ENCODE measurements at places on chromosomes 5 and 9.

DNA sequence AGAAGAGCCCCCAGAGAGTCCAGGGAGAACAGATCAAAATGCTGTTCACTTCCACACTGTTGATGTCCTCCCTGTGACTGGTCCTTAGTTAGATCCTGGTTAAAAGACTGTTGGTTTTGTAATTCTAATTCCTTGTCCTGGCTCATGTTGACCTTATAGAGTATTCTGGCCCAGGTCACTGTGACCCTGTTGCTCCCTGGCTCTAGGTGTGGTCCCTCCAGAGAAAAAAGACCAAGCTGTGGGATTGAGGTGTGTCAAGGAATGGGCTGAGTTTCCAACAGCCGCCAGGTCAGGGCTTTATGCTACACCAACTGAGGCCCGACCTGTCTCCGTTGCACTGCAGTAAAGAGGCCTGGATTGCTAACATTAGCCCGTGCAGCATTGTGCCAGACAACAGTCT is 241.0 kb upstream of the MSX2 start:
- no peak for DNase-seq

- no peak for DNase-seq
These were observed 1953.8 kb downstream of the MAT2B start for GRCh38 chr5:165459232-165459631.

- no peak for DNase-seq
These were observed 141.1 kb upstream of the LRRTM2 start for GRCh38 chr5:139016186-139016585.

DNA sequence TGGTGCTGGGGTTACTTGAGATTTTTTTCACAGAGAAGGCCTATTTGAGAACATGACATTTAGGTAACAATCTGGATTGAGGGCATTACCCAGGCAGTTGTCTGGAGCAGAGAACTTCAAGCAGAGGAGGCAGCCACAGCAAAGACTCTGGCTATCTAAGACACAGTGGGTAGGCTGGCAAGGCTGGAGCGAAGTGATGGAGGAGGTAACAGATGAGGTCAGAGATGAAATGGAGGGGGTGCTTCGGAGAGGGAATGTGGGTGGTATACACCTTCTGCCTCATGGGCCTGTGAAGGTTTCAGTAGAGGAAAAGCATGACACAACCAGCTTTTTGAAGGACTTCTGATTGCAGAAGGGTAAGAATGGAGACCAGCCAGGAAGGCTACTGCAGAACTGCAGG is 65.9 kb downstream of the TMEM174 start:
- DNase-seq, result no peak

DNA sequence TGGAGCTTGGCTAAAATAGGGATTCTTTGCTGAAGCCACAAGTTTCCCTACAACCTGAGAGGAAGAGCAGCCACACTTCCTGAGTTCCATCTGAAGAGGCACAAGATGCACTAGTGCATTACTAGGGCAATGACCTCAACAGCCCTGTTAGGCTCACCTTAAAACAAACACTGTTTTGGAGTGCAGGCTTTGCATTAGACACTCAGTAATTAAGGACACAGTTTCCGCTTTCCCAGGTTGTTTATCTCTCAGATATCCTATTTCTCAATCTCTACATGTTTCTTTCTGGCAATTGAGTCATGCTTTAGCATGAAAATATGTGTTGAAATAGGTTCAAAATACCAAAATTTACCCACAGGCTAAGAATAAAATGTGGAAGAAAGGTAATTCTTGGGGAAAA is 34.2 kb downstream of the EMB start:
- DNase-seq, result no peak

- DNase-seq, result no peak
These were observed 101.3 kb downstream of the C9orf152 start for GRCh38 chr9:110106661-110107060.

GRCh38 chr5:36406023-36406422 is 104.3 kb upstream of the RANBP3L start:
- no peak for DNase-seq

DNA sequence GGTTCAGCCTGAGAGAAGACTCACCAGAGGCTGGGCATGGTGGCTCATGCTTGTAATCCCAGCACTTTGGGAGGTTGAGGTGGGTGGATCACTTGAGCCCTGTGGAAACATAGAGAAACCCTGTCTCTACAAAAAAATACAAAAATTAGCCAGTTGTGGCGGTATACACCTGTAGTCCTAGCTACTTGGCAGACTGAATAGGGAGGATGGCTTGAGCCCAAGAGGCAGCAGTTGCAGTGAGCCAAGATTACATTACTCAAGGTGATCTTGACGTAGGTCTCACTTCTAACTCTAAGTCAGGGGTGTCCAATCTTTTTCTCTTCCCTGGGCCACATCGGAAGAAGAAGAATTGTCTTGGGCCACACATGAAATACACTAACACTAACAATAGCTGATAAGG is 16.2 kb upstream of the ATP6V1G1 start:
- no peak for DNase-seq

GRCh38 chr9:94210616-94211603 is 48.2 kb upstream of the ZNF169 start:
- no peak for DNase-seq

DNA sequence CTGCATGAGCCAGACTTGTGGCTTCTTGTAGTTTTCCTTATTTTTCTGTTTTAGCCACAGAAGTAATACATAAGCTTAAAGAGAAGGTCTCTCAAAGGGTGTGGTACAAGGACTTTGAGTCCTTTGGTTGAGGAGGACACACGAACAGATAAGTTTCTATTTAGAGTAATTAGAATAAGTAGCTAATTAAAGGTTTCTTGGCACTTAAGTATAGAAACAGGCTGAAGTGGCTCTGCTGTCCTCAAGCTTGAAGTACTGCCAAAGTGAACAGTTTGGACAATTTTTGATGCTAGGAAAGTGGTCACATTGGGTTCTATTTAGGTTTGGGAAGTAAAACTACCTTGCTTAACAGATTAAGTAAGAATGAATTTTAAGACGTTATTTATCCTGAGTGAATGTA is 278.3 kb upstream of the MPDZ start:
- DNase-seq, result no peak

GRCh38 chr5:78750281-78750680 is 101.7 kb upstream of the LHFPL2 start:
- no peak for DNase-seq

DNA sequence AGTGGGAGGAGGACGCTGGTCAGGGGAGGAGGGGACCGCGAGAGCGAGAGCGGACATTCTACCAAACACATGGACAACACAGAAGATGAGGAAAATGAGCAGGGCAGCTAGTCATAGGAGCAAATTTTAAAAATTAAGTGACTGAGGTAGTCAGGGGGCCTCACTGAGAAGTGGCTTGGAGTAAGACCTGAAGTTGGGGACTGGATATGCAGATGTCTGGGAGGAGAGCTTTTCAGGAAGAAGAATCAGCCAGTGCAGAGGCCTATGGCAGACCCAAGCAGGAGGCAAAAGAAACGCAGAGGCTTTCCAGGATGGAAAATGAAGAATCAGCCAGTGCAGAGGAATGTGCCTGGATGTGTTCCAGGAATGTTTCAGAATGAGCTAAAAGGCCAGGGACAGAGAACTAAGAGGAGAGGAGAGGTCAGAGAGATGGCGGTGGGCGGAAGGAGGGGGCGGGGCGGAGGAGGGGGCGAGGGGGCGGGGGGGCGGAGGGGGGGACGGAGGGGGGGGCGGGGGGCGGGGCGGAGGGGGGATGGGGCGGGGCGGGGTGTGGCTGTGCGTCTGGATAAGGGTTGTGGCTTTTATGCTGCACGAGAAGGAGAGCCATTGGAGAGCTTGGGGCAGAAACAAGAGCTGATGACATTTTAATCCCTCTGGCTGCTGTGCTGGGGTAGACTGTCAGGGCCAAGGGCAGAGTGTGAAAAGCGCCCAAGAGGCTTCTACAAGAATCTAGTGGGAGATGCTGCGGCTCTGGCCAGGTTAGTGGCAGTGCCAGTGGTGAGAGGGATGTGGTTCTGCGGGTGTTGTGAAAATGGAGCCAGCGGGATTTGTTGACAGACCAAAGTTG is 129.6 kb downstream of the KCNIP1 start:
- DNase-seq, result peak; percentile 61

DNA sequence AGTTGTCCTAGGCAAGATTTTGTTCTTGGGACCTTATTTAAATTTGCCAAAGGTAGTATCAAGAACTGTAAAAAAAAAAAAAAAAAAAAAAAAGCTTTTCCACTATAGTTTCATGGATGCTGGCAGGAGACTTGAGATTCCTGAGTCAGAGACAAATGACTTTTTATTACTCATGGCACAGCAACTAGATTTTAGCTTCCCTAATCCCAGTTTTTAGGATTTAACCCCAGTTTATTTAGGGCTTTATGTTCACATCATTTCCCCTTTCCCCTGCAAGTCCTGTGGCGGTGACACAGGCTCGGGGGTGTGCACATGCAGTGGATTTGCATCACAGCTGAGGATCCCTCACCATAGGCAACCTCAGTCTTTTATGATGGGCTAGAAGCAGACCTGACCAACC is 144.9 kb downstream of the GOLPH3 start:
- DNase-seq, result no peak

DNA sequence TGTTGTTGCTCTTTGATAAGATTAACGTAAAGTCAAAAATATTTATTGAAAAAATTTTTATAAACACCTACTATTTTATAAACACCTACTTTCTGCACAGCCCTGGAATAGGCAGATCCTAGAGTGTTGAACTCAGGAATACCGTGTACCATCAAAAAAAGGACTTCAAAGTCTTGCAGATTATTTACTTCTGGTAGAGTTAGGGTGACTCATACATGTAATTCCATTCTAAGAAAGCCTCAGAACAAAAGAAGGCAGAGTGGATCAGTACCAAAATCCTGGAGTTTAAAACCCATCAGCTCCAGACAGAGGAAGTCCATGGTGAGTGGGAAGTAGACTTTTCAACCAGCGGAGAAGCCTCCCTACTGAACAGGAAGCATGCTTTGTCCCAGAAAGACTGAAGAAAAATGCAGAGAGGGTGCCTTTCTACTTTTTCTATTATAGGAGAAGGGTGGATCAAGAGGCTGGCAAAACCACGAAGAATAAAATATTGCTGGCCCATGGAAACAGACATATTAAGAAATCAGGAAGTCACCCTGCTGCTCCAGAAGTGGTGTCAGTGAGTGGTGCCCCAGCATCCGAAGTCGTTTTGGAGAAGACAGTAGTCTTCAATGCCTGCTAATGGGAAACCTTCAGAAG is 45.1 kb upstream of the DAB2 start:
- DNase-seq, result no peak

DNA sequence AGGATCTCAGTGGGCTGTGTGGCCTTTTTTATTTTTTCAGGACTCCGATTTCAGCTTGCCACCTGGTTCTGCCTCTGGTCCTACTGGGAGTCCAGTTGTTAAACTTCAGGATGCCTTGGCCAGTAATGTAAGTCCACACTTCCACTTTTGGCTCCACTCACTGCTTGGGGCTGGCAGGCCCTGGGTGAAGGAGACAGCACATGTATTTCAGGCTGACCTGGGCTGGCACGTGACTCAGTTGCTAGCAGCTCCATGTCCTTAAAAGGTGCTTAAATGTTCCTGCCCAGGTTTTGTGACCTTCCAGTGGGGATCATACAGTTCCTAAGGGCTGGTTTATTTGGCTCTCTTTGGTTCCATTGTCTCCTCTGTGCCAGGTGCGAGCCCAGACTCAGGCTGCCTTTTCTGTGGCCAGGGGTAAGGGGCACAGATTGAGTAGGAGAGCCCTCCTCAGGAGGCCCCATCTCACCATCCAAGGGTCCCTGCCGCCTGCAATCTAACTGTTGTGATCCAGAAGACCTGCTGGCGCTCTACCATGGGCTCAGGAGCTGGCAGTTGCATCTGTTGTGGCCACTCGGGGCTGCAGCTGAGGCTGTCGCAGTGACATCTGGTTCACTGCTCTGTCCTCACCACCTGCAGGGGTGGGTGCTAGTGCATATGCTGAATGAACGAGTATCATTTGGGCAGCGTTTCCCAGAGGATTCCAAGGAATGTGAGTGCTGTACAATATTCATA is 19.2 kb upstream of the POMT1 start:
- peak; percentile 55 for DNase-seq

DNA sequence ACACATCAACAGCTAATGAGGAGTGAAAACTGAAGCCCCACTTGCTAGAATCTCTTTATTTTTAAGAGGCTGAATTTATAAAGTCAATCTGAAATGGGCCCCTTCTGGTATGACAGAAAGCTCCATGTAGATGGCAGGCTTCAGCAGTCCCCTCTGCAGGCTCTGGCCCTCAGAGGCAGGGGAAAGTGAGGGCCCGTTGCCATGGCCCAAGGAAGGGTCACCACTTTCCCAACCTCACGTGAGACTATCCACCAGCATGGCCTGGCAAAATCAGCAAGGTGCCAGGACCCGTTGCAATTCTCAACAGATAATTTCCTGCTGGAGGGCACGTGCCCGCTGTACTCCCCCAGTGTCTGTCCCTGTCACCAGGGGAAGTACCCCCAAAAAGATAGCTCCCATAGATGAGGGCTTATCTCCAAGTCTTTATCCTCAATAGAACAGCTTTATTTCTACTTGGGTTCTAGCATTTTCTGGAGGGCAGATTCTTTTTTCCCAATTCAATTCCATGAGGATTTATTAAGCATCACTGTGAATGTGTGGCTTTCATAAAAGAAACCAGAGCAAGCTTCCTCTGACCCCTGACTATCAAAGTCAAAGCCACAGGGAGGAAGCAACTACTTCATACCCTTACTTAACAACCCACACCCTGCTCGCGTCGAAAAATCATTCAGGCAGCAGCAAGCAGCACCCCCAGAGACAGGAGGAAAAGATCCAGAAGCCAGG is 85.4 kb upstream of the FSTL4 start:
- DNase-seq, result no peak

DNA sequence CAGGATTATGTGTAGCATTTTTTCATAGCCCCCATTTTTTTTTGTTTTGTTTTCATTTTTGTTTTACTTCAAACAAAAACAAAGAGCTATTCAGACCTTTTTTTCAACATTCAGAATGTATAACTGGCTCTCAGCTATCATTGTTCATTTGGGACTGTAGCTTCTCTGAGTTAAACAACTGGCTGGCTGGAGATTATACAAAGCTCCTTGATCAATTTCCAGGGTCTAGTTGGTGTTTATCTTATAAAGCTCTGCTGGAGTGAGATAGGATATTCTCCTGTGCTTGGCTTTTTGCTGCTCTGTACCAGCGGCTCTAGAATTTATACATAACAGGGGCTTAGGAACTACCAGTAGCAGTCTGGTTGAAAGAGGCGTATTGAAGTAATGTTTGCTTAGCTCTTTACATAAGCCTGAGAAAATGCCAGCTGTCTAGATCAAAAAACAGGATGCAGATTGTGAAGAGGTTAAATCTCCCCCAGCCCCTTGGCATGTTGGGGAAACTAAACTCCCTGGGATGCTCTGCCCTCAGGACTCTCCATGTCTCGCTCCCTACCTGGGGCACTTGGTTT is 15.2 kb downstream of the GARNL3 start:
- peak; percentile 89 for DNase-seq

DNA sequence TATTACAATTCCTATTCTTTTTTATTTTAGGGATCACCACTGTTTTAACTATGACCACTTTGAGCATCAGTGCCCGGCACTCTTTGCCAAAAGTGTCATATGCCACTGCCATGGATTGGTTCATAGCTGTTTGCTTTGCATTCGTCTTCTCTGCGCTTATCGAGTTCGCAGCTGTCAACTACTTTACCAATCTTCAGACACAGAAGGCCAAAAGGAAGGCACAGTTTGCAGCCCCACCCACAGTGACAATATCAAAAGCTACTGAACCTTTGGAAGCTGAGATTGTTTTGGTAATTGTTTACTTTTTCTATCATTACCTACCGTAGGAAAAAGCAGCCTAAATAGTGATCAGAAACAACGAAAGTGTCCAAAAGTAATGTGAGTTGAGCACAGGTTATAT is 6.4 kb downstream of the GABRA6 start:
- no peak for DNase-seq

Measured in NCI-H524 (cell line).